Kidney glomerular epithelial cell (primary cell): ENCODE measurements at places on chromosomes 3 and 15.
A peak's percentile ranks its signal among the peaks of the same experiment; 100 is the strongest.

GRCh38 chr3:145518639-145519038 lies 642.3 kb downstream of the PLOD2 start:
- no peak for DNase-seq

- DNase-seq, result no peak
These were observed 35.2 kb downstream of the BHLHE40 start for GRCh38 chr3:5014391-5014790.

GRCh38 chr3:128546646-128547045 lies 53.6 kb upstream of the GATA2 start:
- DNase-seq, result no peak

DNA sequence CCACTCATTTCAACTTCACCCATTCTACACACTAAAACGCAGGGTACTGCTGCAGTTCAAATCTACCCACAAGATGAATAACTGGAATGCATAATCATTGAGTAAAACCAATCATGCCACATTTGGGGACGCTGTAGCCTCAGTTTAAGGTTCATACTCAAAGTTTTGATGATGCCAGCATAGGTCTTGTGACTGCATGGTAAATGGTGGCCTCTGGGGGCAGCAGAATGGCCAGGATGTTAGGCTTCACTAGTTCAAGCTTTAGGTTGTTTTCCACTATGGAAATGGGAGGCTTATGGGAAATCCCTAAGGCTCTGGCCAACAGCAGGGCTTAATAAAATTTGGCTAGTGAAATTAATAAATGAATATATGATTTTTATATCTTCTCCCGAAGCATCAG lies 104.3 kb upstream of the TSC22D2 start:
- DNase-seq, result no peak

- no peak for DNase-seq
These were observed 29.7 kb downstream of the TEX9 start for GRCh38 chr15:56394909-56395308.

GRCh38 chr3:192817053-192817452 lies 89.7 kb upstream of the FGF12 start:
- DNase-seq, result peak; percentile 9

DNA sequence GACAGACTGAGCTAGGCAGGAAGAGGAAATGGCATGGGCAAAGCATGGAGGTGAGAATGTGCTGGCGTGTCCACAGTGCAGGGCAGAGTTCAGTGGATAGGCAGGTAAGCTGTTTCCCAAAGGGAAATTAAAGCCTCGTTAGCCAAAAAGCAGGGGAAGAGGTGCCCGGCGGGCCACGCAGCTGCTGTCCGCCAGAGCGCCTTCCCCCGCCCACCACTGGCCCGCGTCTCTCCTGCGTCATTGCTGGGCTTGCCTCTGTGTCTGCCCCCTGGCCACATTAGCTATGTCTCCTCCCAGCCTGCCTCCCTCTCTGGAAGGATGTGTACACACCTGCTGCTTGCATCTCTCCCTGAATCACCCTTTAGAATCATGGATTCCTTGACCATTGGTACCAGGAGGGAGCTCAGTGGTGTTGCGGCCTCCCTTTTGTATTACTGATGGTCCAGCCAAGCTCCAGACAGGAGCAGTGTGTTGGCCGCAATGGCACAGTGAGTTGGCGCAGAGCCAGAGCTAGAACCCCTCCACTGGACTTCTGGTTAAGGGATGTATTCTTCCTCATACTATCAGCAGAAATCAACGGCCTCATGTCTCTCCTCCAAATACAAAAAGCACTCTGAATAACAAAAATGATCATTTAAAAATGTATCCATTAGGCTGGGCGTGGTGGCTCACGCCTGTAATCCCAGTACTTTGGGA lies 26.6 kb downstream of the SLC28A1 start:
- DNase-seq, result no peak

GRCh38 chr3:178560759-178561158 lies 24.5 kb downstream of the KCNMB2 start:
- DNase-seq, result no peak

DNA sequence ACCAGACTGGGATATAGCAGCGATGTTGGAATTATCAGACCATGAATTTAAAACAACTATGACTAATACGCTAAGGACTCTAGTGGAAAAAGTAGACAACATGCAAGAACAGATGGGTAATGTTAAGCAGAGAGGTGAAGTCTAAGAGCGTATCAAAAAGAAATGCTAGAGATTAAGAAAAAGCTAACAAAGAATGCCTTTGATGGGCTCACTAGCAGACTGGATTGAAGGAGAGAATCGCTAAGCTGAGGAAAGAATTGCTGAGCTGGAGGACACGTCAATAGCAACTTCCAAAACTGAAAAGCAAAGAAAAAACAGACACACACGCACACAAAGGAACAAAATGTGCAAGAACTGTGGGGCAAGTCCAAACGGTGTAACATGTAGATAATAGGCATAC lies 20.0 kb upstream of the CMTM6 start:
- DNase-seq, result peak; percentile 26

- no peak for DNase-seq
These were observed 1.3 kb downstream of the ADAMTS7 start for GRCh38 chr15:78810003-78810361.

DNA sequence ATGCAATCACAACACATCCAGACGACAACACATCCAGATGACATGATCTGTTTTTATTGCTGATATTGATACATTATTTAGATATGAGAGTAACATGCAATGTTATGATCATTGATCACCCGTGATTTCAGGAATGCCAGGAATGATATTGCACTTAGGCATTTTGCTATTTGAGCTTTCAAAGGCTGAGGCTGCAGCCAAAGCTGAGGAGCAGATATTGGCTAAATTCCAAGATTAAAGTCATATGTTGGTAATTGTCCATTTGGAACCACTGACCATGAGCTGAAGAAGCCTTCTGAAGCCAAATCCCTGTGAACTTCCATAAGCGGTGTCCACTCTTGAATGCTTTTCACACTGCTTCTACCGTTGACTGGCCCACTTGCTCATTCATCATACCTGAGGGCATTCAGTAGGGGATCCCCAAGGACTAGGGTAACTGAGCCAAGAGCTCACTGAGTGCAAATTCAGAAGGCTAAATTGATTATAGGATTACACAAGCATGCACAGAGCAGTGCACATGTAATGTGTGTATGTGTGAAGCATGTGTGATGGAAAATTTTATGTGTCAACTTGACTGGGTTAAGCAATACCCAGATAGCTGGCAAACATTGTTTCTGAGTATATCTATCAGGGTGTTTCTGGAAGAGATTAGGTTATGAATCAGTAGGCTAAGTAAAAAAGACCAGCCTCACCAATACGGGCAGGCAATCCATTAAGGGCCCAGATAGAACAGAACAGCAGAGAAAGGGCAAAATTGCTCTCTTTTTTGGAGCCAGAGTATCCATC lies 92.1 kb upstream of the PLAAT1 start:
- DNase-seq, result no peak

DNA sequence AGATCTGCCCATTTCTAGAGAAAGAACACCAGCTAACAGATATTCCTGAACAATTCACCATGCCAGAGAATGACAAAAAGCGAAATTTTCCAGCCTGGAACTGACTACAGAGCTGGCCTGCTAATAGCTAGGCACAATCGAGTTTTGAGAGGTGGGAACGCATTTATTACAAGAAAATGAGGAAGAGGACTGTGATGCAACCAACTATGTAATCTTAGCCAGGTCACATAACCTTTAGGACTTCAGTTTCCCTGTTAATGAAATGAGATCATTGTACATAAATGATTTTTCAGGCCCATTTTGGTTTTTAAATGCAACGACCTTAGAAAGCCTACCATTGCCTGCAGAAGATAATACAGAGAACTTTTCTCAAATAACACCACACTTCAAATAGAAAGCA lies 72.1 kb upstream of the SETMAR start:
- DNase-seq, result no peak

DNA sequence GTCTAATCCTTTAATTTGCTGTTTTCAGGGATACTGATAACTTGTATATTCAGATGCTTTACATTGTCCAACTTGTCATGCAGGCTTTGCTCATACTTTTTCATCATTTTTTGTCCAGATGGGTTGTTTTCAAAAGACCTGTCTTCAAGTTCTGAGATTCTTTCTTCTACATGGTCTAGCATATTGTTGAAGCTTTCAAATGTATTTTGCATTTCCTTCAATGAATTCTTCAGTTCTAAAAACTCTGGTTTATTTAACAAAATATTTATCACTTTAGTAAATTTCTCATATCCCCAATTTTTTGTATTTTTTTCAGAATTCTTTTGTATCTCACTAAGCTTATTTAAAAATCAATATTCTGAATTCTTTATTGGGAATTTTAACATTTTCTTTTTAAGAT lies 388.3 kb upstream of the IL12A start:
- no peak for DNase-seq

- no peak for DNase-seq
These were observed 29.0 kb downstream of the PPARG start for GRCh38 chr3:12317914-12318313.

- no peak for DNase-seq
These were observed 234.8 kb downstream of the CADM2 start for GRCh38 chr3:85193565-85193964.

GRCh38 chr15:59553879-59554735 lies 57.5 kb upstream of the GCNT3 start:
- peak; percentile 76 for DNase-seq

DNA sequence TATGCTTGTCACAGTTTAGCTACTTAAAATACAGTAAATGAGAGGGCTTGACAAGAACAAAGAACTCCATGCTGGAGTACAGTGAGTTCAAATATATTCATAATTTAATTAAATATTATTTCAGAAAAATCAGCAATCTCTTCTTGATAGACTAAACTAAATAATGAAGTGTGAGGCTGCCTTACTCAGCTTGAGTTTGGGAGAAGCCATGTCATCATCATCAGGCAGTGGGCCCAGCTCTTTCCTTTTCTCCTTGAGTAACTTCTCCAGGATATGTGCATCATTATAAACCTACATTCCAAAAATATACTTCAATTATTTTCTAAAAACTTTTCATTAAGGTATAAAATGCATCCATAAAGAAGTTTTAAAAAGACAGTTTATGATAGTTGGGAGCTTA lies 70.5 kb downstream of the PBRM1 start:
- DNase-seq, result no peak

DNA sequence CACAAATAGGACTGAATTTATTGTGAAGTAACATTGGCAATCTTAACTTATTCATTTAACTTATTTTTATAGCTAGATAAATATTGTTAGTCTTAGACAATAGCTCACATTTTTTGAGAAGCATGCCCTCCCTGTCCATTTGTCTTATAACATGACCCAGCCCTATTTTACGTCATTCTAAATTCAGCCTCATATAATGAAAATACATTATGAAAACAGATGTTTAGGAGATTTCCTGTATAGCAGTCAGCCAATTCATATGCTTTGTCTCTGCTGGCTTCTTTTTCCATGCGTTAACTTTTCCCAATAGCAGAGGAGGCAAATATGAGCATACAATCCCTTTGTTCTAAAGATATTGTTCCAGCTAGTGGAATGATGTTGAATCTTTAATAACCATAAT lies 29.3 kb downstream of the CD200 start:
- no peak for DNase-seq
